Suppressor macrophage treated with lipopolysaccharide for 1 hour (primary cell): ENCODE measurements at places on chromosomes 12 and 14.

GRCh38 chr14:61435563-61436337 is 114.4 kb downstream of the PRKCH start:
- peak; percentile 15 for DNase-seq

DNA sequence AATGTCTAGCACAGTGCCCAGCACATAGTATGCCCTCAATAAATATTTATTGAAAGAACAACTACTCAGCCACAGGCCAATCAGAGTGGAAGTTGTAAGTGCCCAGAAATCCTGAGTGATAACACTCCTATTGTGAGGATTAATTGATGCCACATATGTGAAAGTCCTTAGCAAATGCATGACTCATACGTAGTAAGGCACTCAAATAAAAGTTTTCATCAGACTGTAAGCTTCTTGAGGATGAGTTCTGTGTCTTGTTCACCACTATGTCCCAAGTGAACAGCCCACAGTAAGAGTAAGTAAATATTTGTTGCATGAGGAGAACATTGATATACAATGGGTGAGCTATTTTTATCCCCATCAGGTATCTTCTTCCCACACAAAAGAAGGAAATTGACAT is 24.7 kb upstream of the ANO6 start:
- DNase-seq: peak; percentile 55

GRCh38 chr12:6771509-6772330 is 600 bp upstream of the LAG3 start:
- no peak for DNase-seq

DNA sequence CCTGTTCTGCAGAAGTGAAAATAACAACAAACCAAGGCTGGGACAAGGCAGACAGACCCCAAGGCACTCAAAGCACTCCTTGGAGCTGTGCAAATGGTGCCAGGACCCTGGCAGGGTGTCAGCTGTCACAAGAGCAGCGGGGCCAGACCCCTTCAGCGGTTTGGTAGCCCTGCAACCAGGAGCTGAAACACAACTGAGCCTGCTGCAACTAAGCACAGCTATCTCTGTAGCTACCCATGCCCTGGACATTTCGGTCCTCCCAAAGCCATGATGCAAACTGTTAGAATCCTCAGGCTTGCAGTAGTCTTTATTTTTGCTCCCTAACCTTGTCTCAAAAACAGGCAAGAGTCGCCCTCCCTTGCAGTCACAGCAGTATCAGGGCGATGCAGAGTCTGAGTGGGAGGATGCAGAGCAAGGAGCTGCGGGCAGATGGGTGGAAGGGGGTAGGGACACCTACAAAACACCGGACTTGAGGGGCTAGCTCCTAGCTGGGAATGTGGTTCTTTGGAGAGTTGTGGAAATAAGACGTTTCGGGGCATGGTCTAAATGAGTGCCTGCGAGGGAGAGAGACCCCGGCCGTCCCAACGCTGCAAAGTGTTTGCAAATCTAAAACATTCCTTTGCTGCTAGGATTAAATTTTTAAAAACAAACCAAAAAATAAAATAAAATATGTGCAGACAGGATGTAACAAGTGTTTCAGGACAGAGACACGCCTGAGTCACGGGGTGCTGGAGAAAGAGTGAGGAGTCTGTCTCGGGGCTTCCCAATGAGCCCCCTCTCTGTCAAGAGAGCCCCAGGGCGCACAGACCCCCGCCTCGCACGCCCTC is 1.0 kb downstream of the NUAK1 start:
- no peak for DNase-seq

DNA sequence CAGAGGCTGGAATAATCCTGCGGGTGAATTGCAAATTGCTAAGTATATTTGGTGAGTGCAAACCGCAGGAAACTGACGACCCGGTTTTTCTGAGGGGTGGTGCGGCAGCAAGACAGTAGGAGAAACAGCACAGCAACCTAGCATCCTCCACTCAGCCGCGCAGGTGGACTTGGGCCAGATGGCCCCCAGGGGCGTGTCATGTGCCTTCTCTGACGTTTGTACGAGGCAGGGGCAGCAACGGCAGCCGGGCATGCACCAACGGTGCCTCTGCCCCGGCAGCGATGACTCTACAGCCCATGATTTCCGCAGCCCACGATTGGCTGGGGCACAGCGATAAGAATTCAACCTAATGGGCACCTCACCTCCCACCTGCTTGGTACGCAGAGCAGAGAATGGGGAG is 11.1 kb upstream of the CLEC2A start:
- peak; percentile 69 for DNase-seq

- no peak for DNase-seq
These were observed 31.0 kb downstream of the RNF34 start for GRCh38 chr12:121430833-121431415.

GRCh38 chr12:56158926-56159461 is 835 bp downstream of the MYL6 start:
- peak; percentile 58 for DNase-seq

- peak; percentile 52 for DNase-seq
These were observed 134.7 kb downstream of the FGD4 start for GRCh38 chr12:32533971-32534590.

GRCh38 chr12:62434494-62435302 is 31.9 kb upstream of the MON2 start:
- peak; percentile 53 for DNase-seq

GRCh38 chr12:32819424-32819823 is 63.7 kb upstream of the YARS2 start:
- no peak for DNase-seq

- DNase-seq: peak; percentile 72
These were observed 172.5 kb upstream of the ARID2 start for GRCh38 chr12:45557016-45557415.

GRCh38 chr14:92756446-92756845 is 8.0 kb upstream of the LGMN start:
- peak; percentile 96 for DNase-seq

DNA sequence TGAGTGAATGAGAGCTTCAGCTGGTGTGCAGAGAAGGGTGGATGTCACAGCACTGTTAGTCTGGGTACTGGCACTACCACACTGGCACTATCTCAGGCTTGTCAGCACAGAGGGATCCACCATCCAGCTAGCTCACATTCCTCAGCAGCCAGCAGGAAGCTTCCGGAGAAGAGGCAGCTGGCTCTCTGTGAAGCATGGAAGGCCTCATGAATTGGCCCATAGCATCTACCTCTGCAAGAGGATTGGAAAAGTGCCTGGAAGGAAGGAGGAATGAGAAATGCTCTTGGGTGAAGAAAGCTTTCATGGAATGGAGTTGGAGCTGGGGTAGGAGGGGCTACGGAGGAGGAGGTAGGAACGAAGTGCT is 9.9 kb downstream of the KRT83 start:
- DNase-seq: no peak

DNA sequence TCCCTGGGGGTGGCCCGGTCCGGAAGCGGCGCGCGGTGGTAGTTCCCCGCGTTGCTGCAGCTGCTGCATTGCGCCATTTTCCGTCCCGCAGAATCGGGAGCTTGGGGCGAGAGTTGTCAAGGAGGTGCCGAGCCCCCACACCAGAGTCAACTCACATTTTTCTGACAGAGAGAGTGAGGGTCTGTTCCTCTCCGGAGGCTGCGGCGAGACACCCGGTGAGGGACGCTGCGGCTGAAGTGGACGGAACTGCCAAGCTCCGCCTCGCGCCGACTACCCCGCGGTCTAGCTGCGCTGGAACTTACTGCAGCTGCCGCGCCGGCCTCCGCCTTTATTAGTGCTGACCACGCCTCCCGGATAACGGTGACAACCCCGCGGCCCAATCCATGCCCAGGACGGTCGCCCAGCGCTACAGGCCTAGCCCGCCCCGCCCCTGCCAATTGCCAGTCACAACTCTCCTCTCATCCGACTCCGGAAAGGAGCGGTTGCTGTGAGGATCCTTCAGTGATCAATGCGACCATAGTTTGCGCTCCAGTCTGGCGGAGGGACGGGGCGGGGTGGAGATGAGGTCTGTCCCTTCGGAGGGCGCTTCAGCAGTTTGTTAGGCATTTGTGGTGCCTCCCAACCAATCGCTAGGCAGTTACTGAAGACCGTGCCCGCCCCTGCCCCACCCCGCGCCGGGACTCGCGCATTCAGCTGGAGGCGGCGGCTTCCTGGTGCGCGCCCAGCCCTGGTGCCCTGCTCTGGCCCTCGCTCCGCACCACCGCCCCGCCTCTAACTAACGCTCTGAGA is at the start of gene VAMP1:
Gene VAMP1 (minus strand): TSS at position 303 of the 789 bp plus-strand sequence. CDS start 146 bp downstream, at position 157.
- DNase-seq: peak; percentile 98

- DNase-seq: no peak
These were observed 134.4 kb upstream of the NUDT4 start for GRCh38 chr12:93243382-93243688.

- no peak for DNase-seq
These were observed 361.6 kb downstream of the AEBP2 start for GRCh38 chr12:19800884-19801283.

DNA sequence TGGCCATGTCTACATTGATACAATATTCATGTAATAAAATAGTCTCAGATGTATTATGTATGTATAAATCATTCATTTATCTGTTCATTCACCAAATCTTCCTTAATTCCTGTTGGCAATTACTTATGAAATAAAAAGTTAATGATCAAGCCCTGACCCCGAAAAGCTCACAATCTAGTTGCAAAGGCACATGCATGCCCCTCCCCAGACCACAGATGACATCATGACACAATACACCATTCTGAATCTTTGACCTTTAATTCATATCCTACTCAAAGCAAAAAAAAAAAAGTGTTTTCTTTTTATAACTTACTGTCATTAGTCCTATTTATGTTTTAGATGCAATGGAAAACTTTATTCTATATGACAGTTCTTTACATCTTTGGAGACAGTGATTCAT is 346.9 kb downstream of the PRKD1 start:
- no peak for DNase-seq
